Spleen (tissue), 13 donors: ENCODE measurements at places on chromosomes 16 and 17.

- DNase-seq: no peak
Measured at GRCh38 chr17:11981862-11982261, 15.4 kb downstream of the ZNF18 start.

- peak; percentile 88 for DNase-seq
Measured at GRCh38 chr17:61416540-61417363, 17.1 kb downstream of the TBX2 start.

GRCh38 chr17:82195675-82196672, 16.7 kb downstream of the CCDC57 start:
- DNase-seq: no peak

DNA sequence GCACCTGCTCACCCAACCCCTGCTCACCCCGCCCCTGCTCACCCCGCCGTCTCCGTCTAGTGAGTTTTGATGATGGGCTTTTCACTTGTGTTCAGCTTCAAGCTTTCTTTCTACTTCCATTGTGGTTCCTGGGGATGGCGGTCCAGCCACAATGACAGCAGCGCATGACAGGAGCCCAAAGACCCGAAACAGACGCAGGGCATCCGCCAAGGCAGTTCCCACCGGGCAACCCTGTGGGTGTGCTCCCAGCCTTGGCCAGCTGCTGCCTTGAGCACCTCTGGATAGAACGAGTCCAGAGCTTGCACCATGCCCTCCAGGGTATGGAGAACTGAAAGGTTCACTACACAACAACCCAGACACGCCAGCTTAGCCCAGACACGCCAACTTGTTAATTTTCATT, 92.9 kb upstream of the CHMP6 start:
- DNase-seq: no peak

DNA sequence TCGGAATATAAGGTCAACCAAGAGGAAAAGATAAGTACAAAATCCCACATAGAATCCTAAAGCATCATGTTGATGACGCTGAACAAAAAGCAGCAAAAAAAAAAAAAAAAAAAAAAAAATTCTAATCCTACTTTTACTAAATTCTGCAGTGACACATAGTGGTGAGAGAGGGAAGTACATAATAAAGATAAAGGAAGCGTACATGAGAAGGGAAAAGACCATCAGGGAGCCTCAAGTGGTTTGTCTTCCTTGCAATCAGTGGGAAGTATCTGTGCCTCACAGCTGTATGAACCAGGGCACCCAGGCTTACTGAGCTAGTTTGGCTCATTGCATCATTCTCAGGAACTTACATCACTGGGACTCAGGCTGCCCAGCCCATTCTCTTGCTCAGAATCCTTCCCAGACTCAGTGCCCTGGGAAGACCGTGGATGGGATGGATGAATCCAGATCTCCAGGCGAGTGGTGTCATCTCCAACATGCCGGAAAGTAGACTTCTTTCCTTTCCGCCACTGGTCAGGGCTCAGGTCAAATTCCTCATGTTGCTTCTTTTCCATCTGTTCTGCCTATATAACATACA, 21.2 kb downstream of the SMG6 start:
- DNase-seq: no peak

- peak; percentile 88 for DNase-seq
Measured at GRCh38 chr16:66604376-66605176, at the start of gene CMTM3. TSS of gene CMTM3 (plus strand) at chr16:66604704. CDS start at chr16:66604806, 102 bp downstream.

GRCh38 chr16:79902351-79902750, 301.8 kb upstream of the MAF start:
- no peak for DNase-seq

- no peak for DNase-seq
Measured at GRCh38 chr16:14172200-14172809, 101.2 kb downstream of the MRTFB start.
